Activated CD8-positive, alpha-beta memory T cell treated with anti-CD3 and anti-CD28 coated beads, Interleukin-2, amount 50 U/mL, for 4 hours (primary cell): ENCODE measurements at places on chromosomes 3 and 15.

GRCh38 chr15:51844747-51845426 is 15.4 kb downstream of the TMOD3 start:
- no peak for DNase-seq

GRCh38 chr3:183082355-183082915 is 16.9 kb downstream of the MCCC1 start:
- DNase-seq: no peak

GRCh38 chr3:150267288-150267687 is 140.8 kb upstream of the TSC22D2 start:
- no peak for DNase-seq

DNA sequence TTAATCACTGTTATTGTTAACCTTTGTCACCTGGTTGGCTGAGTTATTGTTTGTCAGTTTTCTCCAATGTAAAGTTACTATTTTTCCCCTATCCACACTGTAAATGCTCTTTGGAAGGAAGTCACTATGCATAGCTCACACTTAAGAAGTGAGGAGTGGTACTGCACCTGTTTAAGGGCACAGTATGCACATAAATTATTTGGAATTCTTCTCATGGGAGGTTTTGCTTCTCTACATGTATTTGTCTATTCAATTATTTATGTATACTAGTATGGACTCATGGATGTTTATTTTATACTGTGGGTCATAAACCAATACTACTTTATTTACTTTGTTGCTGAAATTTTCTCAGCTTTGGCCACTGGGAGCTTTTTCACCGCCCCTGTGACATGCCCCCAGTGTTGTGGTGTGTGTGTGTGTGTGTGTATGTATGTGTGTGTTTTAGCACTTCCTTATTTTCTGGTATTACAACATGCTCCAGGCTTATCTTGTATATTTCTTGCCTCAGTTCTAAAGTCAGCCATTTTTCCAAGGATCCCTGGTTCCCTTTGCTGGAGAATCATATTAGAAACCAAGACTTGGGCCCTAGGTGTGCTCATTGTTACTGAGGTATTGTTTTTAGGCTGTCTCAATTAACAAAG is 290.5 kb downstream of the KBTBD8 start:
- DNase-seq: no peak

GRCh38 chr3:45224824-45225464 is 1.1 kb downstream of the TMEM158 start:
- no peak for DNase-seq

- no peak for DNase-seq
Observed at GRCh38 chr3:57655727-57656126, 37.1 kb downstream of the DENND6A start.

DNA sequence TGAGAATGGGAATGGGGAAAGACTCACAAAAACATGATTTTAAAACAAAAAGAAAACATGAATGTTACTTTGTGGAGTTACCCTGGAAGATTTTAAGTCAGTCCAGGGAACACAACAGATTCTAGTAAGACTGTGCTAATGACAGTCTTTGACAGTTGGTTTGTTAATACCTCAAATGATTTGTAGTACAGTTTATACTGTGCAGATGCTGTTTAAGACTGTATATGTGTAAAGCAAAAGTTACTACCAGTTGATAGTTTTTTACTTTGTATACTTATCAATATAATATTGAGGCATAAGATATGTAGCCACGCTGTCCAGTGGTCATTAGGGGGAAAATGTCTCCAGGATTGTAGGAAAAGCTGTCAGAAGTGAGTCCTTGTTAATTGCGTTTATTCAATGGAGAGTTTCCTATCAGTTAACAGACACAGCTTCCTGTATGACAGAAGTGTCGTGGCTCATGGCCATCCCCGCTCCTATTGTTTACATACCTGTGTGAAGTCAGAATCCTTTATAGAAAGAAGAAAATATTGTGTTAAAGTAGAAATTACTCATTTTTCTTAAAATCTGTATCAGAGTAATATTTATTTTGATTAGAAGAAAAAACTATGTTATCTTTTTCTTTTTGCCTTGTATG is 36.0 kb downstream of the NKIRAS1 start:
- DNase-seq: no peak

GRCh38 chr3:109275702-109276293 is 40.5 kb downstream of the DPPA2 start:
- DNase-seq: no peak

GRCh38 chr3:16227566-16227965 is 37.2 kb downstream of the DPH3 start:
- DNase-seq: no peak

- no peak for DNase-seq
Observed at GRCh38 chr15:100311154-100311625, 30.6 kb downstream of the ADAMTS17 start.

- no peak for DNase-seq
Observed at GRCh38 chr15:74297887-74298286, 61.8 kb downstream of the CCDC33 start.

- DNase-seq: no peak
Observed at GRCh38 chr3:100603469-100603868, 5.9 kb upstream of the ADGRG7 start.
